ENCODE measurements at places on chromosomes 1 and 21.
A peak's percentile ranks its signal among the peaks of the same experiment; 100 is the strongest.

- no peak for DNase-seq
These were observed 70.4 kb downstream of the ACTL8 start for GRCh38 chr1:17825273-17826164.

GRCh38 chr1:53342735-53343470 is 15.0 kb upstream of the LRP8 start:
- DNase-seq, result no peak

DNA sequence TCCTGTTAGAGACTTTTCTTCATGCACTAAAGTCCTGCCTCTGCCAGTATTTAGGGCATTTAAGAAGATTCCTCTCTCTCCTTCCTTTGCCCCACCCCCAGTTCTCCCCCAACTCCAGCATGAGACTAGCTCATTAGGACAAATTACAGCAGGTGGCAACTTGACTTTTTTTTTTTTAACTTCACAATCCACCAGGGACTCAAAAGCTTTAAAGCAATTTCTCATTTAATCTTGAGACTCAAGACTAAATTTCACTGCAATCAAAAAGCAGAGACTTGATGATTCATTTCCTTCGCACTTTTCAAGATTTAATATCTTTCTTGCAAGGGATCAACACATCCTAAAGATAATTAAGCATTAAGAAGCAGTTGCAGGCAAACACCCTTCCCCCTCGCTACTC is 74.9 kb downstream of the WLS start:
- no peak for DNase-seq

- DNase-seq, result no peak
These were observed 45.4 kb downstream of the TNFSF18 start for GRCh38 chr1:173005196-173005864.

GRCh38 chr1:92485381-92486250 is 1.1 kb downstream of the GFI1 start:
- DNase-seq, result peak; percentile 88

- DNase-seq, result no peak
These were observed 23.7 kb downstream of the IRF2BP2 start for GRCh38 chr1:234586304-234586703.

GRCh38 chr1:107669996-107670395 is 295.0 kb downstream of the VAV3 start:
- DNase-seq, result no peak

- DNase-seq, result no peak
These were observed 117.1 kb upstream of the COL6A1 start for GRCh38 chr21:45864436-45864835.

DNA sequence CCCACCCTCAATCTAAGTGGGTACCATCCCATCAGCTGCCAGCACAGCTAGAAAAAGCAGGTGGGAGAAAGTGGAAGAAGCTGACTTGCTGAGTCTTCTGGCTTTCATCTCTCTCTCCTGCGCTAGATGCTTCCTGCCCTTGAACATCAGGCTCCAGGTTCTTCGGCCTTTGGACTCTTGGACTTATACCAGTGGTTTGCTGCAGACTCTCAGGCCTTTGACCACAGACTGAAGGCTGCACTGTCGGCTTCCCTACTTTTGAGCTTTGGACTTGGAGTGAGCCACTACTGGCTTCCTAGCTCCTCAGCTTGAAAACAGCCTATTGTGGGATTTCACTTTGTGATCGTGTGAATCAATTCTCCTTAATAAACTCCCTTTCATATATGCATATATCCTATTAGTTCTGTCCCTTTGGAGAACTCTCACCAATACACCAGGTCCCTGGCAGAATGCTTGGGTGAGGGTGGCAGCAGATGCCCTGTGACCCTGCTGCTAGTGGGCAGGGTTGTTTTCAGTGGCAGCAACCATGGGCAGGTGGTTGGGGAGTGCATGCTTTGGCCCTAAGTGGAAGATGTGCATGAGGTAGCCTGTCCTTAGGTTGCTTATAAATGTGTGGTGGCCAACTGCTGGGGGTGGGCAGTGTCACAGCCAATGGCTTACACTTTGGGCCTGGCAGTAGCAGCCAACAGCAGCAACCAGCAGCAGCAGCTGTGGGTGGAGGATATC is 10.8 kb upstream of the ADAM30 start:
- no peak for DNase-seq

DNA sequence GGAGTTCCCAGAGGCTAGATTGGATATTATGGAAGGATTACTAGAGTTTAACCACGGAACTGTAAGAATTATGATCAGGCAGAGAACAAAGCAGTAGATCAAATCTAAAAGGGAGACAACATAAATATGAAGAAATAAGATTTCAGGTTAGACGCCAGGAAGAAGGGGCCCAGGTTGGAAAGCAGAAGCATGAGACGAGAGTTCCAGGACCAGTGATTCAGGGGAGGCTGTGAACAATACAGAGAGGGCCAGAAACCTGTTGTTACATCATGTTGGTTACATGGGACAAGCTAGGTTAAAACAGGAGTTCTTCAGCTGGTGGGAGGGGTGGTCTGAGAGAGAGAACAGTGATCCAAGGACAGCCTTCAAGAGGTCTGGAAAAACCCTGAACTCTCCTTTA is 128.4 kb upstream of the MROH9 start:
- DNase-seq, result no peak

- no peak for DNase-seq
These were observed 15.5 kb upstream of the ADAM30 start for GRCh38 chr1:119911775-119912174.

GRCh38 chr1:69320757-69321211 is 246.9 kb upstream of the LRRC7 start:
- no peak for DNase-seq

DNA sequence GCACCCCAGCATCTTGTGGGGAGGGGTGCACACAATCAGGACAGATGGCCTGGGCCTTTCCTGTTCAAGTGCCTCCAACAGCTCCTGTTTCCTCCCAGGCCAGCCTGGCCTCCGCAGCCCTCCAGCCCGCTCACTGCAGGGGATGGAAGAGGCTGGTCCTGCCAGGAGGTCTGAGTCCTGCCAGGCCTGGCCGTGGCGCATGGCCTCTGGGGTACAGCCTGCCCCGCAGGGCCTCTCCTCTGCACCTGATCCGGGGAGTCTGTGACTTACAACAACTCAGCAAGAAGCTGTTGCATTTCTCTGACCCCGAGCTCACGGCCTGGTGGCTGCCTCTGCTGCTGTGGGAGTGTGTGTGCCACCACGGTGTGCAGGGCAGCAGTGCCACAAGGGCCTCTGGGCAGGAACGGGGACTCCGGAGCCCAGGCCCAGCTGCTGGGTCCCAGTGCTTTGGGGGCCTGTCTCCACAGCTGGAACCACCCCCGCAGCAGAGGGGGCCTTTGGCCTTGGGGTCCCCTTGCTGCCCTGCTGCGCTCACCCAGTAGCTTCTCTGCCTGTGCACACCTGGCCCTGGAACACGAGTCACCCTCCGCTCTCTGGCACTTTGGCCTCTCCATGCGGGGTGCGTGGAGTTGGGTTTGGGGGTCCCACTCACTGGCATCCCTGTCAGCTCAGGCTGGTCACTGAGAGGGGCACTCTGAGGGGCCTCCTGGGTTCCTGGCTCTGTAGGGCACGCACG is 17.4 kb upstream of the LRRC3 start:
- DNase-seq, result no peak

- no peak for DNase-seq
These were observed 12.1 kb upstream of the AIM2 start for GRCh38 chr1:159088546-159089183.

GRCh38 chr1:223494926-223495645 is 101.9 kb downstream of the CCDC185 start:
- DNase-seq, result no peak

DNA sequence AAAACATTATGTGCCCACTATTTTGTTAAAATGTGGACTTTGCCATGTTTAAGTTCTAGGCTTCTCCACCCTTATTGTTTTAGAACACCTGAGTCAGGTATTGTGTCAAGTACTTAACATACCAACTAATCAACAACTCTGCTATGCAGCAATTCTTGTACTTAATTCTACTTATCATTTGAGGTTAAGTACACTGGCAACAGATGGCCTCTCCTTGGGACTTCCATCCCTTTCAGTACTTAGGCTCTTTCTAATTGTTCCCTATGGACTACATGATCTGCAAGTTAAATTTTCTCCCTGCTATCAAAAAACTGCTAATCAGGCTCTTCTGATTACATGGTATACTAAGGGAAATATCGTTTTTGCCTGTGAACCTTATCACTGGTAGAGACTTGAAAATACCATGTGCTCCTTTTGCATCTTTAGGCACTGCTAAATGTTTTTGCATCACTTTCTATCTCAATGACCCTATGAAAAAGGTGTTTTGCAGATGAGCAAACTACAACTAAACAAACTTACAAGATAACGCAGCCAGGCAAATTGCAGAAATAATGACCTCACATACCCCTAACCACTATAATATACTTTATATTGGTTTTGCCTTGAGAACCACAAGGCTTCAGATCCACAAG is 18.9 kb downstream of the SFPQ start:
- DNase-seq, result no peak

- DNase-seq, result no peak
These were observed 14.4 kb downstream of the URB2 start for GRCh38 chr1:229640455-229640854.

- no peak for DNase-seq
These were observed 18.2 kb upstream of the STMN1 start for GRCh38 chr1:25924454-25924853.

DNA sequence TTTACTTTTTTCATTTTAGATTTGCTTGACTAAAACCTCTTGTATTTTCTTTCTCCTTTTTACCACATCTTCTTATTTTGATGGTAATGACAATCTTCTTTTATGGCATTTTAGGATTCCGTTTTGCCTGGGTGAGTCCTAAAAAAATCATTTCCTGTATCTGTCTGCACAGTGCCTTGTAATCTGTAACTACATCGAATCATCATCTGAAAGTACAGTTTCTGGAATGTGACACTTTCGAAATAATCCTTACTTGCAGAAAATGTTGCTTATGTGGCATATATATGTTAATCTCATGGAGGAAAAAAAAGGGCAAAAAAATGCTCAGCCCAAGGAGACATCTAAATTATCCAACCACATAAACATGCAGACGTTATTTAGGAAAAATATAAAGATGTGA is 29.0 kb downstream of the GREM2 start:
- no peak for DNase-seq

DNA sequence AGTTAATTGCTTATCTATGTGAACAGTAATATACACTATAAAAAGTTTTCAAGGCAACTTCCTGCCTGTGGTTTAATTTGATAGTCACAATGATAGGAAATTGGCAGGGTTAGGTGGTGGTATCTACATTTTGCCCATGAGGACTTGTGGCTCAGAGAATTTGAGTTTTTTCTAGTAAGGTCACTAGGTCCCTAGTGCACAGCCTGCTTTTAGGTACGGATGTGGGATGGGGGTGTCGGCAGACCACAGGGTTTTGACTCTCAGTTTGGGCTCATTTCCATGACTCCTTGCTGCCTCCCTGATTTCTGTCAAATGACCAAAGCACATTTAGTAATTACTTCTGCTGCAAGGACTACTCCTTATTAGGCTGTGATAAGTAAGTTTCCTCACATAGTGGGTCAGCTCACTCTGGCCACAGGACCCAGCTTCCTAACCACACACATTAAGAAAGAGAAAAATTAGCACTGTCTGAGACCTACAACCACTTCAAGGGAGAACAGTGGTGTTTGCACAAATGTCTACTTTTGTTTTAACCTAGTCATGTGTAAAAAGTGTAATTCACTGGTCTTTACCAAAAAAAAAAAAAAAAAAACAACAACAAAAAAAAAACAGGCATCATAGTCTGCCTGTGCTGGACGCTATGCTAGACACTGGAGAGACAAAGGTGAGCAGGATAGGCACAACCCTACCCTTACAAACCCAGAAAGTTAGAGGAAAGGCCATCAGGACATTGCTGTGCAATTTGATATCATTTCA is 43.7 kb downstream of the MRPL39 start:
- DNase-seq, result no peak

DNA sequence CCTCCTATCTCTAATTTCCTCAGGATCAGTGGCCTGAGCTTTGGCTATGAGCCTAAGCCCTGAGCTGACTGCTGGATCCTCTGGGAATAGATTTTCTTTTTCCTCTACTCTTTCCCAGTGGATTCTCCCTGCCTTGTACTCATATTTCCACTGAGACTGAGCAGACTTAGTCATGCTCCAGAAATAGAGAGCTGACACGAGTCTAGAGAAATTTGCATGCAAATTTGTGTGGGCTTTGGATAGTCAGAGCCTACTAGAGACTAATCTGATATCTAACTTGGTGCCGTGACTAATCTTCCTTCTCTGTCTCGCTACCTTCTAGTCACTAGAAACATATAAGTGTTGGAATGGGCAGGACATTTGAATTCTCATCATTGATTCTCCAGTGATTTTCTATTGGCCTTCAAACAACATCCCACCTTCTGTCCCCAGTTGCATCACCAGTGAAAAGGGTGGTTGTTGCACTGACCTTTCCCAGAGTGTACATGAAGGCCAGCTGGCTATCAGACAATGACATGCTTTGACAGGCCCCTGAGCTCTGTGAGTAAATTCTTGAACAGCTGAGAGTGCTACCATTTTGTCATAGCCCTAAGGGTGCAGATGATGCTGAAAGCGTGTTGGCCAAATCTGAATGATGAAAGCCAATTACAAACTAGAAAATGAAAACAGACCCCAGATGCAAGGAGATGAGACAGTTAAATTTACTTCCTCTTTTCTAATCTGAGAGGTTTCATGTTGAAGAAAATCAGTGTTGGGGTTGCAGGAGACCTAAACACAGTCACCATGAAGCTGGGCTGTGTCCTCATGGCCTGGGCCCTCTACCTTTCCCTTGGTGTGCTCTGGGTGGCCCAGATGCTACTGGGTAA is at the start of gene FCRLA:
FCRLA (plus strand) TSS at position 748 of the 866 bp plus-strand sequence; CDS start at position 784, 36 bp downstream.
- no peak for DNase-seq

GRCh38 chr1:30762152-30762929 is 4.8 kb upstream of the LAPTM5 start:
- DNase-seq, result no peak

- no peak for DNase-seq
These were observed 3.2 kb upstream of the TNFRSF8 start for GRCh38 chr1:12059722-12060464.

DNA sequence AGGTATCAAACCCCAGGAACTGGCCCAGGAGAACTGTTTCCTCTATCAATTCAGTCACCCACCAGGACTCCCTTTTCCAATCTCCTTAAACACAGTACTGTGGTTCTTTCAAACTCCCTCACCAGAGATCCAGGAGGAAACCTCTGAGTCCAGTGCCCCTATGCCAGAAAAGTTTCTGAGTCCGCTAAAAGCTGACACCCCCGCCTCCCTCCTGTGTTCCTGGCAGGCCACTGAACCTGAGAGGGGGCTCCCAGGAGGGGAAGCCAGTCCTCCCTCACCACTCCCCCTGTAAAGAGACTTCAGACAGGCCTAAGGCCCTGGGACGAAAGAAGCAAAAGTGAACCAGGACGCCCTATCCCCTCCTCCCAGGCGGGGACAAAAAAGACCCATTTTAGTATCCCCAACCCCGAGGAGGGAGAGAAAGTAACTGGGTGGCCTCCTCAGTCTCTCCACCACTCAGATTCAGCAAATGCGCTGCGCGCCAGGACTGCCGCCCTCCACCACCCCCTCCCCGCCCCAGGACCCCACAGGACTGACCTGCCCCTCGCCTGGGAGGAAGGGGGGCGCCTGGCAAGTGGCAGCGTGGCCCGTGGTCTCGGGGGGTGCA is 624 bp downstream of the SLC41A1 start:
- DNase-seq, result no peak

GRCh38 chr1:206075786-206076755 is 23.1 kb downstream of the RHEX start:
- no peak for DNase-seq

GRCh38 chr1:229253151-229253974 is 17.5 kb upstream of the RAB4A start:
- no peak for DNase-seq
